ENCODE measurements at places on chromosomes 4 and X.

DNA sequence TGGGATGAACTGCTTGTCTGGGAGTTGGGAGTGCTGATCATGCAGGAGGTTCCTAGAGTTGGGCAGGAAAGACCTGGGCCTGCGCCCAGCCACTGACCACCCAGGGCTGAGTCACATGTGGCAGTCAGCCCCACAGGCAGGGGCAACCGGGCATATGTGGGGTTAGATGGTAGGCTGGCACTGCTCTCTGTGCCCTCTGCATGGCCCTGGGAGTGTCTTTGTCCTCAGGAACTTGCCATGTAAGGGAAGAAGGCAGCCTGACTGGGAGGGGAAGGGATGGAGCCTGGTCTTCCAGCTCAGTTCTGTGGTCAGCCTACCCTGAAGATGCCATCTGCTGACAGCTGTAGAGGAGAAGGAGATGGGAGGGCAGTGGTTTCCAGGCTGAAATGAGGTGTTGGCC, 70.2 kb upstream of the EFNB1 start:
- no peak for DNase-seq

GRCh38 chr4:7241597-7242125, 49.3 kb downstream of the SORCS2 start:
- no peak for DNase-seq

- DNase-seq, result no peak
Measured at GRCh38 chrX:134368126-134368525, 91.8 kb upstream of the HPRT1 start.

GRCh38 chrX:37378404-37378803, 29.2 kb downstream of the PRRG1 start:
- DNase-seq, result no peak

- DNase-seq, result no peak
Measured at GRCh38 chrX:12223650-12224049, 85.4 kb downstream of the FRMPD4 start.

- DNase-seq, result no peak
Measured at GRCh38 chr4:98573791-98574190, 84.6 kb downstream of the TSPAN5 start.

DNA sequence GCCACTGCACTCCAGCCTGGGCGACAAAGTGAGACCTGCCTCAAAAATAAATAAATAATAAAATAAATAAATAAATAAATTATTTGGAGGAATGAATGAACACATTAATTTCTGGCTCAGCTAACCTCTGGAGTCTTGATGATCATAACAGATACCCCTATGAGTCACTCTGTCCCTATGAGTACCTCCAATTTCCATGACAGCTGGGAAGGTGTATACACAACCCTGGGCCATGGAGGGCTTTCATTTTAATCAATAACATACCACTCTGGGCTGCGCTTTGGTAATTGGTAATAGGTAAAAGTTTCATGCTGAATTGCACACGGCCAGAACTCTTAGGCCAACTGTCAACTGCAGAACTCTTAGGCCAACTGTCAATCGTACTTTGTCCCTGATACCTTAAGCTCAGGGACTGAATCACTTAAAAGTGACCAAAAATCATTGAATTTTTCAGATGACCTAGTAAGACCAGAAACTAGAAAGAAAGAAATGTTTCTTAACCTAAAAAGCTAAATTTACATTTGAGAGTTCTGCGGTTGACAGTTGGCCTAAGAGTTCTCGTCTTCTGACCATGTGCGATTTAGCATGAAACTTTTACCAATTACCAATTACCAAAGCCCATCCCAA, 112.4 kb downstream of the ATP11C start:
- no peak for DNase-seq

- DNase-seq, result no peak
Measured at GRCh38 chr4:117574085-117574484, 460.2 kb upstream of the NDST3 start.

- no peak for DNase-seq
Measured at GRCh38 chr4:8356856-8357255, 83.7 kb downstream of the ACOX3 start.

- DNase-seq, result no peak
Measured at GRCh38 chr4:161419822-161420221, 744.0 kb downstream of the FSTL5 start.

DNA sequence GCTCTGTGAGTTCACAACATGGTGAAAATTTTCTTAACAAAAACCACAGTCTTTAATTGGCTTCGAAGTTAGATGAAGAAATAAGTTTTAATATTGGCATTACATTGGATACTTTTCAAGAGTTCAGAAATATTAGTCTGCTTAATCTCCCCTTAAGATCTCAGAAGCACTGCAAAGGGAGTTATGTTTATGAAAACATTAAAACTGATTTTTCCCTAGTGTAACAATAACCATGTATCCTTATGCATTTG, 1.5 kb downstream of the SETD7 start:
- no peak for DNase-seq

- DNase-seq, result no peak
Measured at GRCh38 chr4:147492306-147492705, 11.4 kb downstream of the EDNRA start.

DNA sequence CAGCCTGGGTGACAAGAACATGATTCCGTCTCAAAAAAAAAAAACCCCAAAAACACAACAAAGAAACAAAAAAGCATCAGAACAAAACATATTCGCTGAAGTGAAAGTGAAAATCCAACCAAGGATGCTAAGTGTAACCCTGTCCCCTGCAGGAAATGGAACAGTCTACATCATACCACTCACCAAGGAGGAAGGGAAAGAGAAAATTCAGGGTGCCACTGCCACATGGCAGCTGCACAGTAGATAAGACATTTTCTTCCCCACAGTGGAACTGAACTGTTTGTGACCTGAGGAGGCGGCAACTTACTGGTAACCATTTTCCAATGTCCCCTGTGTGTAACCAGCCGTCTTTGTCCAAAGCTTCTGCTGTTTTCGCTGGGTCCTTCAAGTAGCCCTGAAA, 28.2 kb upstream of the CENPU start:
- no peak for DNase-seq

DNA sequence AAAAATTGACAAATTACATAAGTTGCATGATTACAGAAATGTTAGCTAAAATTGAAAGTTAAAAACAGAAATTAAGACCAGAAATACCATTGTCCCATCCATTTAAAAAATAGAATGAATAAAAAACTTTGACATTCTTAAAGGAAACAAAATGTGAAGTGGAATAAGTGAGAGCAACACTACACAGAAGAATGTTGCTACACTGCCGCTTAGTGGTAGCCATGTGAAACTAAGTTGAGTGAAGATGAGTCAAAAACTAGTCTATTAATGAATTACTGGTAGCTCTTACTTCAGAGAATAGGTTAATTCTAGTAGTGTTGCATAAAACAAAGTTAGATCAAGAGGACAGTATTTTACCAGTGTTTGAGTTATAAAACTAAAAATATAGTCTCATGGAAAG, 571.0 kb upstream of the KLHL4 start:
- peak; percentile 2 for DNase-seq

GRCh38 chr4:26181616-26182015, 139.2 kb upstream of the RBPJ start:
- DNase-seq, result no peak
